ENCODE measurements at places on chromosomes 16 and 17. TPM values are rescaled to one million over a fixed set of nuclear protein-coding genes. Genes with fewer than 3 reads are reported as not detected.

GCGR gene
- total RNA-seq = not detected

FOXJ1 gene
- 21.5 TPM for total RNA-seq

SPATA22 gene
- total RNA-seq = 0.53 TPM

KCTD11 gene
- 11.0 TPM for total RNA-seq

SOCS1 gene
- 17.8 TPM for total RNA-seq

VTN gene
- total RNA-seq = 1.3 TPM

KRT9 gene
- not detected for total RNA-seq

CFAP97D1 gene
- not detected for total RNA-seq

TBC1D26 gene
- total RNA-seq = not detected

TMEM100 gene
- total RNA-seq = 443 TPM

RASD1 gene
- total RNA-seq = 24.6 TPM

ATP2C2 gene
- total RNA-seq = 56.2 TPM

VKORC1 gene
- total RNA-seq = 65.6 TPM

TANGO6 gene
- 20.4 TPM for total RNA-seq

PPP1R1B gene
- 23.9 TPM for total RNA-seq

DNA sequence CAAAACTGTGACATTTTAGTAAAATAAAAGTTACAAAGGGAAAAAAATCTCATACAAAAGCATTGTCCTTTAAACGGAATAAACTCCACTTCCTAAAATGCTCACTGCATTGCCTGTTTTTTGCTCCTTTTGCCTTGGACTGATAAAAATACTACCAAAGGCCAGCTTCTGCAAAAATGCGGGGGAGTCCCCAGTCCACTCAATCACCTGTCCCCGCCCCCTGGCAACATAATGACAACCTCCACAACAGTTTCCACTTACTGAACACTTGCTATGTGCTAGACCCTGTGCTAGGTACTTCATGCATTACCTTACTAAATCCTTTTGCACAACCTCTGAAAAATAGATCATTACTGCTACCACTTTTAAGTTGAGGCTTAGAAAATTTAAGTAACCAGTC is 172.7 kb upstream of the CCL2 start:
- DNase-seq = no peak

GRCh38 chr16:89047331-89048089 is 46.1 kb upstream of the ACSF3 start:
- peak; percentile 38 for DNase-seq

- peak; percentile 79 for DNase-seq
Observed at GRCh38 chr17:44363613-44364159, at the start of gene FAM171A2. Gene FAM171A2 (minus strand): TSS chr17:44363853. CDS start chr17:44363714, 139 bp downstream.

DNA sequence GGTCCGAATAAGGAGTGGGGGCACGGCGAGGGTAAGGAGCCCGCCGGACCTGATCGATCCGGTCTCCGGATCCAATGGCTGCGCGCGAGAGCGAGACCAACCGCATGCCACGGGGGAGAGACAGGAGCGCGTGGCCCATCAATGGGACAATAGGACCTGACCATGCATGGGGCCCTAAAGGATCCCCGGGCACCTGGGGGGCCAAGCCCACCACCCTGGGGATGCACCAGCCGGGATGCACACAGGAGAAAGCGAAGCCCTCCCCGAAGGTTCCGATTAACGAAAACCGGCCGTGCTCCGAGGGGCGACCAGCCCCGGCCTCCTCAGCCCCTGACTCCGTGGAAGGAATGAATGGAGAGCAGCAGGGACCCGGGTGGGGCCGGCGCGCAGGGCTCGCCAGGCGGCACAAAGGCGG is 525 bp downstream of the JPT1 start:
- DNase-seq = peak; percentile 54

DNA sequence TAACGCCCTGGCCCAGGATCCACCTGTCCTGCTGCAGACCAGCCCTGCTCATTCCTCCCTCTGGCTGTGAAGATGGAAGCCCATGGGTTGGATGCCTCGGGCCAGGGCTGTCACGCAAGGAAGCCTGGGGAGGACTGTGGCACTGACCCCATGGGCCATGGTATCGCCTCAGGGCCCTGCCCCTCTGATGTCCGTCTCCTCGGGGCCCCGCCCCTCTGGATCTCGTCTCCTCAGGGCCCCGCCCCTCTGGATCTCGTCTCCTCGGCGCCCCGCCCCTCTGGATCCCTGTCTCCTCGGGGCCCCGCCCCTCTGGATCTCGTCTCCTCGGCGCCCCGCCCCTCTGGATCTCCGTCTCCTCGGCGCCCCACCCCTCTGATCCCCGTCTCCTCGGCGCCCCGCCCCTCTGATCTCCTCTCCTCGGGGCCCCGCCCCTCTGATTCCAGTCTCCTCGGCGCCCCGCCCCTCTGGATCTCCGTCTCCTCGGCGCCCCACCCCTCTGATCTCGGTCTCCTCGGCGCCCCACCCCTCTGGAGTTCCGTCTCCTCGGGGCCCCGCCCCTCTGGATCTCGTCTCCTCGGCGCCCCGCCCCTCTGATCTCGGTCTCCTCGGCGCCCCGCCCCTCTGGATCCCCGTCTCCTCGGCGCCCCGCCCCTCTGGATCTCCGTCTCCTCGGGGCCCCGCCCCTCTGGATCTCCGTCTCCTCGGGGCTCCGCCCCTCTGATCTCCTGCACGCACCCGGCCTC is 24.0 kb downstream of the METRNL start:
- DNase-seq = no peak

DNA sequence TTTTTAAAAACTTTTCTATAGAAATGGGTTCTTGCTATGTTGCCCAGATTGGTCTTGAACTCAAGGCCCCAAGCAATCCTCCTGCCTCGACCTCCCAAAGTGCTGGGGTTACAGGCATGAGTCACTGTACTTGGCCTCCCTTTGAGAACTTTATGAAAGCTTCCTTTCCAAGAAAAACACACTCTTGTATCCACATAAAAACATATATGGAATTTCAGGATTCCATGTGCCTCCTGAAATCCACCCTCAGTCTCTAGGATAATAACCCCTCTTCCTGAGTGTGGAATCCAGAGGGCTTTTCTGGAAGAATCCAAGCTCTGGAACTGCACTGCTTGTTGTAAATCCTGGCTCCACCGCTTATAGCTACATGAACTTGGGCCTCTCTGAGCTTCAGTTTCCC is 53.2 kb upstream of the MRTFB start:
- no peak for DNase-seq

- no peak for DNase-seq
Observed at GRCh38 chr16:27566417-27566816, 16.5 kb downstream of the KATNIP start.

- no peak for DNase-seq
Observed at GRCh38 chr16:22372882-22373661, 1.3 kb downstream of the CDR2 start.

DNA sequence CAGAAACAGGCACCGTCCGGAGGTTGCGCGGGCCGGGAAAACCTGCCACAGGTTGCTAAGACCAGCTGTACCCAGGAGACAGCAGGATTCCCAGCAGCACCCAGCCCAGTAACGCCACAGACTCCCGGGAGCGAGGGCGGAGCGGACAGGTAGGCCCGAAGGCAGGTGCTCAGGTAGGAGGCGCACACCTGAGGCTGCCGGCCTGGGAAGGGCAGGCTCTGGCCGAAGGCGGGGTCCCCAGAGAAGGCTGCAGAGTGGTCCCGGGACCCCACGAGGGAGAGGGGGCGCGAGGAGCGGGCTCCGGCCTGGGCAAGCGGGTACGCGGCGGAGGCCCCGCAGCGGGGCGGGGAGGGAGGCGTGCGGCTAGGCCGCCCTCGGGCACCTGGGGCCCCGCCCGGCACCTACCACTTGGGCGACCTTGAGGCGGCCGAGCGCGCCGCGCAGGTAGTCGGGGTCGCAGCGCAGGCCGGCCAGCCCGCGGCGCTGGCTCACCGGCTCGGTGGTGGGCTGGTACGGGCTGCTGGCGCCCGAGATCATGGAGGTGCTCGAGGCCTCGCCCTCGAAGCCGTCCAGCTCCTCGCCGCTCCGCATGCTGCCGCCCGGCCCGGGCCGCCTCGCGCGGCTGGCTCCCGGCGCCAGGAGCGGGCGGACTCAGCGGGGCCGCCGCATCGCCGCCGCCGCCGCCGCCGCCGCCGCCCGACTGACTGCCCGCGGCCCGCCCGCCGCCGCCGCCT is 441 bp downstream of the CMTM4 start:
- peak; percentile 77 for DNase-seq

GRCh38 chr17:32746698-32747097 is 130.2 kb downstream of the MYO1D start:
- DNase-seq = no peak

- no peak for DNase-seq
Observed at GRCh38 chr17:61487161-61487988, 35.2 kb downstream of the TBX4 start.

- no peak for DNase-seq
Observed at GRCh38 chr17:31586946-31587345, 195.5 kb downstream of the RAB11FIP4 start.

- no peak for DNase-seq
Observed at GRCh38 chr16:9941245-9941644, 241.0 kb downstream of the GRIN2A start.

GRCh38 chr16:79662669-79663313 is 62.3 kb upstream of the MAF start:
- DNase-seq = no peak

GRCh38 chr16:13997933-13998332 is 73.2 kb upstream of the MRTFB start:
- DNase-seq = no peak

GRCh38 chr16:70805787-70806186 is 4.8 kb upstream of the VAC14 start:
- DNase-seq = no peak

DNA sequence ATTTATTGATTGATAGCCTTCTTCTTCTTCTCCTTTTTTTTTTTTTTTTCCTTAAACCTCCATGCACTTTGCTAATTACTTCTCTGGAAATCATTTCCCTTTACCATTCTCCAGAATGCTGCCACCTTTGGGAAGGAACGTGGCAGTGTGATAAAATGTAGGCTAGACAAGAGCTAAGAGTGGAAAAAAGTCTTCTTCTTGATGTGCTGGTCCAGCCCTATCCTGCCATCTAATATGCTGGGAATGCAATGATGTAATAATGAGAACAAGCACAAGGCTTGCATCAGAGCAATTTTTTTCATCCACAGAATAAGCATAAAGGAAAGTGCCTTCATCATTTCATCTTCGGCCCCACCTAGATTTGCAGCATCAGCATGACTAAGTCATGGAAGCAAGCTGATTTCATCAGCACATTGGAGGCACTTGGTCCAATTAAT is 128.7 kb upstream of the ZFHX3 start:
- DNase-seq = no peak

DNA sequence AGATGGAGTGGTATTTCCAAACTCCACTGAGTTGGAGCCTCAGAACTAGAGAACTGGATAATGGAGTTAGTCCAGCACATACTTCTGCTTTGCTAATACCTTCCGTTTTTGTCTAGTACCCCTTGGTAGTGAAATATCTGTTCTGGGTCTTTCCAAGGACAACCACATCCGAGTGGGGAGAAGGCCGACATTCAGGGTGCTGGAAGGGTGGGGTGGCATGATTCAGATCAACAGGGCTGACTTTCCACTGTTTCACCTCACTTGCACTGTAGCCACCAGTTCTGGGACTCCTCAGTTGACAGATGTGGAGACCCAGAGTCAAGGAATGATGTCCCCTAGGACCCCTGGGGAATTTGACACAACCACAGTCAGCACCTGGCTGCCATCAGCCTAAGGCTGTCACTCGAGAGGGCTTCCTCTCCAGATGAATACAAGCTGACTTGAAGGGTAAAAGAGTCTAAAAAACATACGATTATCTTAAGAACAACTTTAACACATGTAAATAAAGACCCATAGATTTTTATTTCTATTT is 84.8 kb upstream of the HNF1B start:
- DNase-seq = no peak

GRCh38 chr17:14582996-14583395 is 282.1 kb downstream of the HS3ST3B1 start:
- DNase-seq = no peak

DNA sequence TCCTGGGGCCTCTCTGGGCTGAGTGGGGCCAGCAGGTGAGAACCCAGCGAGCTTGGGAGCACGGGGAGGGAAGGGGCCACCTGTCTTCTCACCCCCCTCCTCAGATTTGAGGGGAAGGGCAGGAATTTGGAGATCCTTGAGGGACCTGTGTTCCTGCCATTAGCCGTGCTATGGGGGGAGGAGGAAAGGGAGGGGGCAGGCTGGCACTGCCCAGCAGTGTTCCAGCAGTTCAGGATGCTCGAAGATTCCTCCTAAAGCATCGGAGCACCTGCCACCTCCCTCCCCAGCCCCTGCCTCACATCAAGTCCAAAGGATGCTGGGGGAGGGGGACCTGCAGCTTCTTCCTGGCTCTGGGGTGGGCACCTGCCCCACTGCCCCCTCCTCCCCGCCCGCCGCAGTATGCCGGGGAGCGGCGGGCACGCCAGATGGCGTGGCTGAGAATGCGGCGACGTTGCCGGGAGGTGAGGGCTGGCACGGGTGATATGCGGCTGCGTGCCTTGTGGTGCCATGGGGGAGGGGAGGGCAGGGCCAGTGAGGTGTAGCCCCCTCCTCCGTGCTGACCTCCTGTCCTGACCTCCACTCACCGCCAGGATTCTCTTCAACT is 4.7 kb upstream of the NEUROD2 start:
- no peak for DNase-seq

GRCh38 chr17:43615330-43616028 is 46.2 kb downstream of the MEOX1 start:
- no peak for DNase-seq

- no peak for DNase-seq
Observed at GRCh38 chr16:51898872-51899271, 648.1 kb downstream of the TOX3 start.

DNA sequence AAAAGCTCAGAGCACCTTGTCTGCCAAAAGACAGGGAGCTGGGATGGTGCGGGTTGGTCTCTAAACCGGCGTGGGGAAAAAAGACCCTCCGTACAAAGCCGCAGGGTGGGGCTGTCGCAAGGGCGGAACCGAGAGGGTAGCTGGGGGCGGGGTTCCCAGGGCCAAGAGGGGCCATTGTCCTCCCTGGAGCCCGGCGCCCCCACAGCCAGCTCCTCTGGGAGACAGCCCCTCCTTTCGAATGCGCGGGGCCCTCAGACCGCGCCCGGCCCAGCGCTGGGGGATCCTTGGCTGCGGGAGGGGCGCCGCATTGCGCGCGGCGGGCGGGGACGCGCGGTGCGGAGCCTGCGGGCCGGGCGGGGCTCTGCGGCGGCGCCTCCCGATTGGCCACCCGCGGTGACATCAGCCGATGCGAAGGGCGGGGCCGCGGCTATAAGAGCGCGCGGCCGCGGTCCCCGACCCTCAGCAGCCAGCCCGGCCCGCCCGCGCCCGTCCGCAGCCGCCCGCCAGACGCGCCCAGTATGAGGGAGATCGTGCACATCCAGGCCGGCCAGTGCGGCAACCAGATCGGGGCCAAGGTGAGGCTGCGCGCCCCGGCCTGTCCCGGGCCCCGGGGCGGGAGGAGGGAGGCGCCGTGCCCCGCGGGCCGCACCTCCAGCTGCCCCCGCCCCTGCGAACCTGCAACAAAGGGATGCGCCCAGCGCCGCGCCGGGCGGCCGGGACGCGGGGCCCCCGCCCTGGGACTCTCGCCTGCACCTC is at the start of gene TUBB3:
Gene TUBB3 (plus strand): TSS at position 459 of the 756 bp plus-strand sequence. CDS start 60 bp downstream, at position 519.
- peak; percentile 67 for DNase-seq

Measured in lower lobe of right lung (tissue), 2 donors.